GM23338 (cell line): ENCODE measurements at places on chromosomes 6 and 20. TPM values are rescaled to one million over a fixed set of nuclear protein-coding genes. Genes with fewer than 3 reads are reported as not detected.

TRERF1 gene
- 20.5 and 20.6 TPM in 2 replicates for total RNA-seq

CCM2L gene
- total RNA-seq = 9.6 and 13.3 TPM in 2 replicates

TMEM151B gene
- total RNA-seq = 11.5 and 14.6 TPM in 2 replicates

DEF6 gene
- 5.7 and 7.2 TPM in 2 replicates for total RNA-seq

- DNase-seq = peak; percentile 78
These were observed 14.1 kb upstream of the STX16 start for GRCh38 chr20:58636983-58637421.

RIPOR2 gene
- total RNA-seq = 22.5 TPM in 2 replicates

- DNase-seq = no peak
These were observed 176.6 kb downstream of the ZDHHC14 start for GRCh38 chr6:157557559-157557958.

GRCh38 chr20:24118034-24118433 lies 129.5 kb upstream of the GGTLC1 start:
- no peak for DNase-seq

DNA sequence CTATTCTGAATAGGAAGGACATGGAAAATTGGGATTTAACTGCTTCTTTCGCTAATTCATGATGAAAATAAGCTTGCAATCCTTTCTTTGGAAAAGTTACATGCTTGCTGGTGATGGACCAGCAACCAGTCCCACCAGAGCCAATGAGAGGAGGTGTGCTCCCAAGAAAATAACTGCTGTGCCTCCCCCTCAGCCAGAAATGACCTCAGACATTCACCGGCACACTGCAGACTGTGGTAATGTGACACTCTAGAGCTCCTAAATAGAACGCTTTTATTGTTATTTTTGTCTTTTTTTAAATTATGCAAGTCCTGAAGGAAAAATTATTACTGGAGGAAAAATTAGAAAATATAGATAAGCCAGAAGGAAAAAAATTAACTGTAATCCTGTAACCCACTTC lies 2.6 kb downstream of the PYGB start:
- DNase-seq = no peak

GRCh38 chr20:63070301-63070625 lies 63.5 kb upstream of the BHLHE23 start:
- DNase-seq = no peak

GRCh38 chr20:11810311-11811083 lies 107.2 kb upstream of the BTBD3 start:
- no peak for DNase-seq

GRCh38 chr6:148885136-148885865 lies 138.5 kb downstream of the UST start:
- no peak for DNase-seq

DNA sequence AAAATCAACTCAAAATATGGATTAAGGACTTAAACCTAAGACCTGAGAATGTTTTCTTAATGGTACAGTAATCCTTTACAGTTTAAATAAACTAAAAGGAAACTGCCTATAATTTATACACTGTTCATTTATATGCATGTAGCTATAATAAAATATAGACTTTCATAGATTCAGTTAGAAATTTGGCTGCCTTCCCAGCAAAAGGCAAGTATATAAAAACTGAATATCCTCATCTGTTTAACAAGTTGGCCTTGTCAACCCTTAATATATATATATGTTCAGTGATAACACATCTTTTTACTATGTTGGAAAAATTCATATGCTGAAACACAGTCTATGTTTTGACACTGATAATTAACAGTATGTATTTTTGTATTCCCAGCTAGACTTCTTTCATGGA lies 123.1 kb downstream of the GRIK2 start:
- no peak for DNase-seq

ESR1 gene
- total RNA-seq = 0.94 TPM in 1 of 2 replicates, not detected in the other

DNA sequence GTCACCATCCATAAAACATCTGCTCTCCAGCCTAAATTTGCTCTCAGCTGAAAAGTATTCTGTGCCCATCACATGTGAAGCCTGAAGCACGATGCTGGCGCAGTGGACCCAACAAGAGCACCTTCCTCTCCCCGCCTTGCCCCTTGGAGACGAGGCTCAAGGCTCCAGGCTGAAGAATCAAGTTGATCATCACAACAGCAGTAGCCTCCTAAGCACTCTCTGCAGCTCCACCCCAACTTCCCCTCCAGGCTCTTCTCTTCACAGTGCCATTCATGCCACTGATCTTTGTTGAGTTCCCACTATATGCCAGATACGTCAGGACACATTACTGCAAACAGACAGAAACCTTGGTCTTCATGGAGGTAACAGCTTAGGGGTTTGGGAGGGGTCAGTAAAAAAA lies 41.6 kb upstream of the ZNF217 start:
- no peak for DNase-seq

FHL5 gene
- total RNA-seq = not detected in 2 replicates
